Glutamatergic neuron (in vitro differentiated cells): ENCODE measurements at places on chromosomes 12 and 14.

DNA sequence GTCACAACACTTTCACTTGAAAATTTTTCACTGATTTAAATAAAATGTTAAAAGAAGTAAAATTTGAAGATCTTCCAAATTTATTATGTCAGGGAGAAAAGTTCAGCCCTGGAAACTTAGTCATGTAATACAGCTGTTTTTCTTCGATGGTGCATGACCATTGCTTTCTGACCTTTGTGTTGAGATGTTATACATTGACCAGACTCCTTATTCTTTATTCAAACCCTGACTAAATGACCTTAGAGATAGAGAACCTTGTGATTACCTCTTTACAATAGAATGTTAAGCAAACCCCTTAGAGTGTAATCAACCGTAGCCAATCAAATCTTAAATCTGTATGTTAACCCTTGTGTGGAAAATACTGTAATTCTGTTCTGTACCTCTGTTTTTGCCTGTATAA is 34.5 kb downstream of the PLCZ1 start:
- no peak for DNase-seq

GRCh38 chr14:40164083-40164482 is 731.9 kb upstream of the FBXO33 start:
- no peak for DNase-seq

DNA sequence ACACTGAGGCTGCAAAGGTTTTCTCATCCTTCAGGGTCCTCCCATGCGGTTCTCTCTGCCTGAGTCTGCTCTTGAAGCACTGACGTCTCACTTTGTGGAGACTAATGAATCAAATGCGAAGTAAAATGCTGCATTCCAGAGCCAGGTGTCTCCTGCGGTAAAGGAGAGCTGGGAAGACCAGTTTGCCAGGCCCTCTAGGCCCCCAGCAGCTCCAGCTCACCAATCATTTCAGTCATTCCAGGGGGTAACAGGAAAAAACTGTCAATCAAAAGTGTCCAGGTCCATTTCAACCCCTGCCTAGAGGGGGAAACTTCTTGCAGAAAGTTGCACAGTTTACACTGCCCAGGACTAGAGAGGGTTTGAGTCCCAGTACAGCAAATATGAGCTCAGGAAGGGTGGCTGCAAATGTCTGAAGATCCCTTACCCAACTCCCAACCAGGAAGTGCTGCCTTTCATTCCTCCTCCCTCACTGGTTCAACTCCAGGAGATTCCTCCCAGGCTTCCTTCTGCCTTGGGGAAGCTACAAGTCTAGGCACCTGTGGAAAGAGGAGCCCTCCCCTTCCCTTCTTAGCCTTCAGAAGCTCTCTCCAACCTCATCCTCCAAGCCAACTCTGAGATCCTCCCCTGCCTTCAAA is 2.7 kb upstream of the NXPH4 start:
- DNase-seq: no peak

GRCh38 chr12:45260104-45260815 is 44.4 kb downstream of the ANO6 start:
- DNase-seq: no peak

DNA sequence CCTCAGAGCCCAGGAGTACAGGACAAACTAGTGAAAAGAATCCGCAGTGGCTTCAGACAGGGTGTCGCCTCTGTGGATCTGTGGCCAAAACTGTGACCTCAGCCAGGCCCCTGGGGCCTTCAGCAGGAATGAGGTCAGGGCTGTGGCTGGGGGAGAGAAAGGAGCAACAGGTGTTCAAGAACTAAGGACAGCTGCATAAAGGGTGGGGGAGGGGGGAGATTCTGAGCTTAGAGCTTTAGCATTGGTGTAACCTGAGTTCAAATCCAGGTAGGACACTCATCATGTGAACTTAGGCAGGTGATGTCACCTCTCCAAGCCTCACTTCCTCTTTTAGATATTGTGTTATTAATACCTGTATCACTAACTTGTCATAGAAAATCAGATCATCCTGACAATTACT is 40.9 kb upstream of the CORO1C start:
- peak; percentile 52 for DNase-seq

- no peak for DNase-seq
Measured at GRCh38 chr12:86735851-86736250, 479.7 kb upstream of the MGAT4C start.

DNA sequence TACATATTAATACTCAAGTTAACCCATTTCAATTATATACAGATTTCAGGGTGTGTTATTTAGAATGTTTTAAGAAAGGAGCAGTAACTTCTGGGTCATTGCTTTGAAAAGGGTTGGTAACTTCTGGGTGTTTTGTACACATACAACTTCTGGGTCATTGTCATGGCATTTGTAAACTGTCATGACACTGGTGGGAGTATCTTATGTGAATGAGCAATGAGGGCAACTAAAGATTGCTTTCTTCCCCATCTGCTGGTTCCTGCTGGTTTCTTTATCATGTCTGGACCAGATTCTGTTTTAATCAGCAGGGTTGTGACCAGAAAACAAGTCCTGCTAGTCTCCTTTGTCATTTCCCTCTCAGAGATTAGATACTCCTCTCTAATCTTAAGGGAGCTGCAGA is 713.3 kb downstream of the LRFN5 start:
- DNase-seq: no peak
